ENCODE measurements at places on chromosomes 2 and 18.

- DNase-seq, result no peak
Measured at GRCh38 chr2:229856413-229856812, 65.4 kb downstream of the TRIP12 start.

GRCh38 chr18:47248604-47249313 is 2.7 kb downstream of the SKOR2 start:
- DNase-seq, result no peak

DNA sequence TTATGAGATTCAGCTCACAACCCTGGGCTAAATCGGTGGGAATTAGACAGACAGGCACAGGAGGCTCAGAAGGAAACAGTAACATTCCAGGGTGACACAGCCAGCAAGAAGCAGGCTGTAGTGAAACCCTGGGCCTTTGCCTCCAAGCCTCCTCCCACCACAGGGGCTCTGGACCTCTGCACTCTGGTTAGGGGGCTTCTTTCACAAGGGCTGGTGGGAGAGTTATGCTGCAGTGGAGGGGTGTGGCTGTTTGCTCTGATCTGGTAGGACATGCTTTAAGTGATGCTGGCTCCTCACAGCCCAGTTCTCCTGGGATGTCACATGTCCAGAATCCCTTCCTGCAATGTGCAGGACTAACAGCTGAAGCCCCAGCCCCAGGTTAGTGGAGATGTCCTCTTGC is 109.9 kb downstream of the TGFA start:
- DNase-seq, result no peak

DNA sequence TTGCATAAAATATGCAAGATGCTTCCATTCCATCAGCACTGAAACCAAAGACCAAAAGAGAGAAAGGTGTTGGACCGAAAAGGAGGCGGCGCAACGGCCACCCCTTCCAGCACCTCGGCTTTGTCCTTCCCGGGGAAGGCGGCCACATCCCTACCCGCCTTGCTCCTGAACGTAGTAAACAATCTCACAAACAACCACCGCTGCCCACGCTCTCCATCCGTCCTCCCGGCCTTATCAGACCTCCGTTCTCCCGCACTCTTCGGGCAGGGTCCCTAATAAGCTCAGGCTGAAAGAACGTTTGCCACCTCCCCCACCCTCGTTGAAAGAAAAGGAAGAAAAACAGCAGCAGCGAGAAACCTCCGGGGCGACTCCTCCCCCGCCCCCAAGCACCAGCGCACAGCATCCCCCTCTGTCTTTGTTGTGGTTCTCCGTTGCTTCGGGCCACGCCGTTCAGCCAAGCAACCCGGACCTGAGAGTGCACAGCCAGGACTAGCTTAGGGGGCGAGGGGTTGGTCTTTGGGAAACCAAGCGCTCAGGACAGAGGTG is 4.4 kb downstream of the EVX2 start:
- no peak for DNase-seq

- DNase-seq, result peak; percentile 95
Measured at GRCh38 chr18:48951448-48952286, 902 bp upstream of the SMAD7 start.

GRCh38 chr18:44884431-44884830 is 203.7 kb downstream of the SETBP1 start:
- DNase-seq, result no peak

GRCh38 chr18:12018861-12019260 is 37.6 kb downstream of the IMPA2 start:
- no peak for DNase-seq

DNA sequence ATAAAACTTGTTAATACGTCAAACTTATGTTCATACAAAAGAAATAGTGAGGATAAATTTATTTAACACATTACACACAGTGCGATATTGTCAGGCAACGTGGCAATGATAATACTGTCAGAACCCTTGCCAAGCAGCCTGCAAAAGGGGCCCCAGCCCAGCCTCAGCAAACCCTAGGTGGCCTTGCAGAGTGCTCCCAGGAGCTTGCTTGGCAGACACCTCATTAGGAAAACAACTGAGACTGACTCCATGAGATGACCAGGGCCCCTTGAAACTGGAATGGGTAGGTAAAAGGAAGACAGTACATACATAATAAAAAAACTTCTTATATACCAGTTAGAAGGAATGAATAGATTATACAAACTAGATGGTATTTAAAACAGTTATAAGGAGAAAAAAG is 136.6 kb upstream of the EPC2 start:
- DNase-seq, result no peak

DNA sequence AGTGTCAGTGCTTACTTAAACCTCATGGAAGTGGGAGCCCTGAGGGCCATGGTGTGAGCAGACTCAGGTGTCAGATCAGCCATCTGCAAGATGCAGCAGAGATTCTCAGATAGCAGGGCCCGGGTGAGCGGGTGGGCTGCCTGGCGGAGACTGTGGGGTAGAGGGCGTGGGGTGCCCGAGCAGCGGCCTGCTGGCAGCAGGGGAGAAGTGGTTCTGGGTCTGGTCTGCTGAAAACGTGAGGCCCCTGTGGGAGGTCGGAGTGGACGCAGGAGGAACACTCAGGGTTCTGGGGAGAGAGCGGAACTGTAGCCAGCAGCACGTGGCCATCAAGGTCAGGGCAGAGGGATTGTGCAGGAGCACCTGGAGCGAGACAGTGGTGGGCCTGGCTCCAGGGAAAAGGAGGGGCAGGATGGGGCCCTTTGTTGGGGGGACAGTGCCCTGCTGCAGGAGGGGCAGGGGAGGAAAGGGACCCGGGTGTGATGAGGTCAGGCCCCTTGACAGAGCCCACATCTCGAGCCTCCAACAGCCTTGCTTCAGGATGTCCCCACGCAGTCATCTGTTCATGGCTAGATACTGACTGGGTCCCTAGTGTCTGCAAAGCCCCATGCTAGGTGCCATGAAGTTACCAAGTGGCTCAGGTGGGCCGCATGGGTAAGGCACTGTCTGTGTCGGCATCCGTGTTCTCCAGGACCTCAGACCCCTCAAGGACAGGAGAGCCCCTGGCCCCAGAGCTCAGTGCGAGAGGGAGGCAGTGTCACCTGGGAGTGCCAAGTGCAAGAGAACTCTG is 2.7 kb upstream of the ESPNL start:
- DNase-seq, result no peak

DNA sequence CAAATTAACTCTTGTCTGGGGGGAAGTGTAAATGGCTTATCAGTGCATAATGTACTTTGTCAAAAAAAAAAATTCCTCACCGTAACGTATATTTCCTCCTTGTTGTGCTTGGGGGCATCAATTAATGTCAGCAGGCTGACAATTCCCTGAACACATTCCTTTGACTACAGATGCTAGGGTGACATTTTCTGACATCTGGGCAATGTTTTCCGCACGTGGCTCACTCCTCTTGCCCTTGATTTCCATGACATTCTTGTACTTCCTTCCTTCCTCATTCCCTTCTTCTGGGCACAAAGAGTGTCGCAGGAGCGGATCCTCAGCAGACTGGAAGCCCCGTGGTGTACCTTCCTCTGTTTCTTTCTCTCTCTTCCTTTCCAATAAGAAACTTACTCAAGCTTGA is 173.7 kb downstream of the SP3 start:
- DNase-seq, result no peak

DNA sequence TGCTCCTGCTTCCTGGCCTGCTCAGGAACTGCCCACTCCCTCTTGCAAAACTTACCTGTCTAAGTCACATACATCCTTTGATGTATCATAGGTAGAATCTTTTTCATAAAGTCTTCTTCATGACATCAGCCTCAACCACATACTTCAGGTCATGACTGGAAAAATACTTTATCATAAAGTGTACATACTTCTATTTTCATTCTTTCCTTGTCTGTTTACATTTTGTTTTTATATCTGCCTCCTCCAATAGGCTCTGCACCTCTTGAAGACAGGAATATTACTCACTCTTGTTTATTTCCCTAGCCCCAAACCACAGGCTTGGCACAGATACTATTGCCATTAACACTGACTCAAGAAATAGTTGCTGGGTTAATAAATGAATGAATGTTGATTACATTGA is 43.6 kb upstream of the ZNF804A start:
- no peak for DNase-seq

DNA sequence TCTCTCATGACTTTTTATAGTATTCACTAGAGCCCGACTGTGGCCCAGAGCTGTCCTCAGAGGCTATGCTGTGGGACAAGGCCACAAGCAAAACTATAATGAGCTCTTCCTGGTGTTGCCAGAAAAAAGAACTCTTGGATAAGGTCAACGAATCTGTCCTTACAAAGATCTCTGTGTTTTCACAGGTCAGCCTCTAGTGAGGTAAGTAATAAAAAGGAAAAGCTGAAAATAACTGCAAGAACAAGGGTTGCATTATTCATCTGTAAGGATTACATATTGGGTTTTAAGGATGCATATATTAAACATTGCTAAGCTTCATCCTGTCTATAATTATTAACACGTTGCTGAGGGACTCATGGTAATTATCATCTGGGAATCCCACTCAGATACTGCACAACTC is 62.8 kb upstream of the ATL2 start:
- DNase-seq, result no peak

DNA sequence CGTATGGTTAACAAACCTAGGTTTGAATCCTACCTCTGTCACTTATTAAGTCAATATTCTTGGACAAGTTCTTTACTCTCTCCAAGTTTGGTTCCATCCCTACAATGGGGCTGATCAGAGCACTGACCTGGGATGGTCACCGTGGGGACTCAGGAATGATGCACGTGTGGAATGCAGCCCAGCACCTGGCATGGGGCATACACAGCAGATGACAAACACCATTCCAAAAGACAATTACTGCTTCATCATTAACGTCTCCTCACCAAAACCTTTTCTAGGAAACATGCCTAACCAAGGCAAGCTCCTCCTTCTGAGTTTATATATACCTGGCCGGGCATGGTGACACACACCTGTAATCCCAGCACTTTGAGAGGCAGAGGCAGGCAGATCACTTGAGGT is 532.9 kb upstream of the ID2 start:
- no peak for DNase-seq

- no peak for DNase-seq
Measured at GRCh38 chr2:120738786-120739437, 3.2 kb downstream of the GLI2 start.

GRCh38 chr2:233088972-233089345 is 28.8 kb downstream of the INPP5D start:
- DNase-seq, result no peak

GRCh38 chr2:54954705-54955357 is 95.4 kb downstream of the RTN4 start:
- no peak for DNase-seq

DNA sequence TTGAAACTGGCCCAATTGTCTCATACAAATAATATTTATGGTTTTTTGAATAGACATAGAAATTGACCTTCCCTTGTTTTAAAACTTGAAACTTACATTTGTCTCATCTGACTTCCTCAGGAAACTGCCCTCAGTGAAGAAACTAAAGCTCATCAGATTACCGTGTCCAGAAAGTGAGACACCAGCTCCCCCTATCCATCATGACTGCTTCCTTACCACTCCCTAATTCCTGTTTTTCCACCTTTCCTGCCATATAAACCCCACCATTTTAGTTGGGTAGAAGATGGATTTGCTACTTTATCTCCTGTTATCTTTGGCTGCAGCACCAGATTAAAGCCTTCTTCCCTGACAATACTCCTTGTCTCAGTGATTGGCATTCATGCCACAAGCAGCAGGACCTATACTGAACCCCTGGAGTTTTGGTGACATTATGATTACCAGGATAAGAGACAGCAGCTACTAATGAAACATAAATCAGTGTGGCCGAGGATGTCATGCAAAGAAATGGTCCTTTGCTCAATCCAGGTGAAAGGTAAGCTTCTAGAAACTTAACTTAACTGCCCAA is 1627.6 kb upstream of the ZEB2 start:
- DNase-seq, result no peak

DNA sequence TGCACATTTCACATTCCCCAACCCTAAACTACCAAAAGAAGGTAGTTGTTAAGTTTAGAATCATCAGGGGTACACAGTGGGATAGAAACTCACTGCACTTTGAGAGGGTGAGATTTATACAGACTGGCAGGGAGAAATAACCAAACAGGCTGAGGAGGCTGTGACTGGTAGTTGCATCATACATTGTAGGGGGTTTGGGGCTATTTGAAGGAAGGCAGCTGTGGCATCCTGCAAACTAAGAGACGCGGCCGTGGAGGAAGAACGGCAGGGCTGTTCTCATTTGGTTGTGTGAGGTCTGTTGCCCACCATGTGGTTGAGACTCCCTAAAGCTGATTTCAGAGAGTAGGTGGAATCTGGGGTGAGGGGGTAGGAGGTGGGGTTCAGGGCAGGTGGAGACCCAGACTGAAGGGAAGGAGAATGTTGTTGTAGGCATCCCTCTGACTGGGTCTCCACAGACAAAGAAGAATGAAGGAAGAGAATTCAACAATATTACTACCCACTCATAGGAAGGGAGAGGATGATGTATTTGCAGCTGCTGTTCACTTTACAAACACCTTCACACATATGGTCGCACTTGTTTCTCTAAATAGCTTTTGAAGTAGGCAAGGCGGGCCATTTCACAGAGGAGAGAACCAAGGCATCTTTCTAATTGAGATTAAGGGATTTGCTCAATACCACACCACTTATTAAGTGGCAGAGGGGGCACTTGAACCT is 170.9 kb upstream of the SIX2 start:
- DNase-seq, result no peak

- no peak for DNase-seq
Measured at GRCh38 chr18:8507361-8507760, 101.9 kb upstream of the RAB12 start.

- DNase-seq, result peak; percentile 96
Measured at GRCh38 chr2:228102949-228103348, 78.5 kb downstream of the SPHKAP start.

DNA sequence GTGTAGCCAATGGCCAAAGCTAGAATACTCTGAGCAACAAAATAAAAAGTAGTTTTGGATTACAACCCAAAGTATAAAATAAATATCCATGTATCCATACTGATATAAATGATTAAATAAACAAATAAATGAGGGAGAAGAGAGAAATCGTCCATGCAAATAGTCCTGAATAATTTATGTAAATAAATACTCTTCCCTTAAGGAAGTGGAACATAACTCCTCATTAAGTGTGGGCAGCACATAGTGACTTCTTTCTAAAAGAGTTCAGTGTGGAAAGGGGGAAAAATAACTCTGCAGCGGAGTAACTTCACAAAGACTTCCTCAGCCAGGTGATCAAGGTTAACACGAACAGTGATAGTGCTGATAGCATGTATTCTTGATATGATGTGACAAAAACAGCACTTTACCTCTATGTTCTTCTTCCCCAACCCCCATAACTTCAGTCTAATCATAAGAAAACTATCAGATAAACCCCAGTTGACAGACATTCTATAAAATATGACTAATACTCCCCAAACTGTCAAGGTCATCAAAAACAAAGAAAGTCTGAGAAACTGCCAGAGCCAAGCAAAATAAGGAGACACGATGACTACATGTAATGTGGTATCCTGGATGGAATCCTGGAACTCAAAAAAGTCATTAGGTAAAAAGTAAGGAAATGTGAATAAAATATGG is 30.7 kb downstream of the METTL8 start:
- DNase-seq, result no peak

DNA sequence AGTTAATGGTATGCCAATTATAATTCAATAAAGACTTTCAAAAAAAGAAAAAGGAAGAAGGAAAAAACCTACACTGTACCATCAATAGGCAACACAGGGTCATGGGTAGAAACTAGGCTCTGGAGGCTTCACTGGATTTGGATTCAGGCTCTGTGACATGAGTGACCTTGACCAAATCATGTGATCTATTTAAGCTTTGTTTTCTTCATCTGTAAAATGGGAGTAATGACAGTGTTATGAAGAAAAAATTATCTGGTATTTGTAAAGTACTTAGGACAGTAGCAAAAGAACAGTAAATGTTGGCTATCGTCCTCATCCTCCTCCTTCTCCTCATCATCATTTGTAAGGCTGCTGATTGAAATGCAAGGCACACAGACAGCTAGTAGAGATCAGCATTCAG is 59.3 kb upstream of the STPG4 start:
- DNase-seq, result no peak
